GM13977 (cell line): ENCODE measurements at places on chromosomes 7 and 10.

DNA sequence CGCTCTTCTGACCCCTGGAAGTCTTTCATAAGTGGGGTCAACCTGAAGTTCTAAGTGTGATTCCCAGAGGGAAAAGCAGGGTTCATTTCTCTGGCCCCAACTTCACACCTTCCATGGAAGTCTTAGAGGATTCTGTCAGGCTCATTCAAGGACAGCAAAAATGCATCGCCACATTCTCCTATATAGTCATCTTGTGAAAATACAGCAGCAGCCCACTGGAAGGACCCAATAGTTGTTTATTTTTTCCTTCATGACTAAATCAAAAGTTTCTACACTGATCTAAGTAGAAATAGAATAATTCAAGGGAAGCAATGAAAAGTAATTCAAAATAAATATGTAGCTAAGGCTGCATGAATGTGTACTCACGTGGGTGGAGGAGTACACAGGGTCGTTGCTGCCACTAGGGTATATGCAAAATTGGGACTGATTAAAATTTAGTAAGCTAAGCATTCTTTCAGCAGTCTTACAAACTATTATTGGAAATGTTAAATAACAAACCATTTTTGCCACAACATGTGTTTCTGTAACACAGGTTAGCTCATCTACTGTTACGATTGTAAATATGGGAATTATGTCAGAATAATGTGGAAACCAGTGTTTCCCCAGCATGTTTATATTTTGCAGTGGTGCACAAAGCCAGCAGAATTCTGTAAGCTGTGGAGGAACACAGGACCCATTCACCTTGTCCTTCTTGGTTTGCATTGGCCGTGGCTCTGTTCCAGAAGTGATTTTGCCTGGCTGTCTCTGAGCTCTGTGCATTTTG lies 33.5 kb downstream of the EEPD1 start:
- no peak for DNase-seq

- no peak for DNase-seq
Measured at GRCh38 chr10:115525141-115525540, 432.0 kb downstream of the ATRNL1 start.

DNA sequence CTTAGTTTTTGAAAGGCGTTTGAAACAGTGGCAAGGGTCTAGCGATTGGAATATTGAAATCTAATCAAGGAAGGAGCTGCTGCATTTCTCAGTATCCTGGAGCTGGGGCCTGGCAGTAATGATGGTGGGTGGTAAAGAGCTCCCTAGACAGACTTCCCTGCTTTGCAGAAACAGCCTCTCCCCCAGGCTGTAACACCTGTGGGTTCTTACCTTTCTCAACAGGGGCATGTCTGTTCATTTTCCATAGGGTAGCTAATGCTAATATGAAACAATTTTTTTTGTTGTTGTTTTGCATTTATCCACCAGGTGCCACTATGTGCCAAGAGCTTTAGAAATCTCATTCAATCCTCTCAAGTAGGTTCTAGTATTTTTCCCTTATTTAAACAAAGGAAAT lies 345.5 kb downstream of the REEP3 start:
- no peak for DNase-seq

DNA sequence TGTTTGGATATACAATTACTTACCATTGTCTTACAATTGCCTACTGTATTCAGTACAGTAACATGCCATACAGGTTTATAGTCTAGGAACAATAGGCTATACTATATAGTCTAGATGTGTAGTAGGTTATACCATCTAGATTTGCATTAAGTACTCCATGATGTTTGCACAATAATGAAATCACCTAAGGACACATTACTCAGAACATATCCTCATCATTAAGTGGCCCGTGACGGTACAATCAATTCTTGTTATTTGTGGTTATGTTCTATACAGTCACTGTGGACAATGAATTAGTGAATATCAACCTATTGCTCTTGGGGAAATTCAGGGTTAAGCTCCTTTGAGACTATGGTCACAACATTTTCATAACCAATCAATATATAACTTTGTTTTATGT lies 75.6 kb downstream of the MICU1 start:
- DNase-seq = no peak

DNA sequence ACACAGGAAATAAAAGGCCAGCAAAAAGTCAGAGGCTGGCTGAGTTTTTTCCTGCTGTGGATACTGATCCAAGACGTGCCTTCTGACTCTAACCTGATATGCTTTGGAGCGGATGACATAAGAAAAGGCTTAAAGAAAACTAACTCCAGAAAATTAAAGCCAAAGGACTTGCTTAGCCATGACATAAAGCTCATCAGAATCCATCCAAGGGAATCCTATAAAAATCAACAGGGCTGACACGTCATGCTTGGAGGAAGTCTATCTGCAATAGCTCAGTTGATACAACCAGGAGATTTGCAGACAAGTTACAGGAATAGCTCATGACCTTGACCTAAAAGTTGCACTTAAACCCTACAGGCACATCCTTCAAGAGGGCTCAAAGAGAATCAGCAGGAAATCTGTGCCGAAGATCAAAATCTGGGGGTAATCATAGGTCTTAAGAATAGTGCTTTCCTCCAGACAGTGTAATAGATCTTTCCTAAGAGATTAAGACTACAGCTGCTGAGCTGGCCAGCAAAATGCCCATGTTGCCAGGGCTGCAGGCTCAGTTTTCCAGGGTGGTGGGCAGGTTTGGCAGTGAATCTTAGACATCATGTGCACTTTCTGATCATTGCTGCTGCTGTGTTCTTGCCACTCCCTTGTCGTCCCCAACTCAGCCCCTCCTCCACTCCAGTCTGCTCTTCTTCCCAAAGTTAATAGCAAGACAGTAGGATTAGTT lies 111.5 kb upstream of the SVIL start:
- DNase-seq = no peak

GRCh38 chr7:112646783-112647182 lies 143.4 kb downstream of the TMEM168 start:
- DNase-seq = no peak

GRCh38 chr7:107777702-107778101 lies 25.3 kb downstream of the SLC26A3 start:
- no peak for DNase-seq

DNA sequence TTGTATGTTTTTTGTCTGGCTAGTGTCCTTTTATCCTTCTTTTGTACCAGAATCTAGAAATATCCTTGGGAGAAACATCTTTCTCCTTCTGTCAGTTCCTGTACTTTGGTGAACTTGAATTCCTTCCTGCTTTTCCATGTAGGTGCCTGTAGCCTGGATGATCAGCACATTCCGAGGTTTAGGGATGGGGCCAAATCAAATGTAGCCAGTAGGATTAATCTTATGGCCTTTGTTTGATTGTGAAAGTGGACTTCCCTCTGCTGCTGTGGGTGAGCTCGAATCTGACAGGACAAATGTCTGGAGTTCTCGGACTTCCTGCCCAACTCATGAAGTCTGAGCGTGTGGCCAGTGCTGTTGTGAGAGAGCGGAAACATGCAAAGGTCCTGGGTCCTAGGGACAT lies 33.2 kb upstream of the NAMPT start:
- DNase-seq = no peak

DNA sequence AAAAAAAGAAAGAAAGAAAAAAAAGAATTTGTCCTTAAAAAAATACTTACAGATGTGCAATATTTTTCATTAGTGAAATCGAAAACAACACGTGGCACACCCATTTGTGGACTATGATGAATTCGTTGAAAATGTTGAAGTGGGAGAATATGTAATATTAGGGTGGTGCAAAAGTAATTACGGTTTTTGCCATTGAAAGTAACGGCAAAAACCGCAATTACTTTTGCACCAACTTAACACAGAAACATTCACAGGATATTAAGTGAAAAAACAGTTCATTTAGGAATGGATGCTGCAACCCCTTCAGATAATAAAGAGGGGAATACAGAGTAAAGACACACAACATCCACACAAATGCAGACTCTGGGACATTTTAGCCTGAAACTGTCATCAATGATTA lies 96.0 kb downstream of the CALN1 start:
- DNase-seq = no peak
